ENCODE measurements at places on chromosomes 4 and X.

- peak; percentile 10 for DNase-seq
These were observed 41.3 kb downstream of the DOCK11 start for GRCh38 chrX:118536687-118537461.

DNA sequence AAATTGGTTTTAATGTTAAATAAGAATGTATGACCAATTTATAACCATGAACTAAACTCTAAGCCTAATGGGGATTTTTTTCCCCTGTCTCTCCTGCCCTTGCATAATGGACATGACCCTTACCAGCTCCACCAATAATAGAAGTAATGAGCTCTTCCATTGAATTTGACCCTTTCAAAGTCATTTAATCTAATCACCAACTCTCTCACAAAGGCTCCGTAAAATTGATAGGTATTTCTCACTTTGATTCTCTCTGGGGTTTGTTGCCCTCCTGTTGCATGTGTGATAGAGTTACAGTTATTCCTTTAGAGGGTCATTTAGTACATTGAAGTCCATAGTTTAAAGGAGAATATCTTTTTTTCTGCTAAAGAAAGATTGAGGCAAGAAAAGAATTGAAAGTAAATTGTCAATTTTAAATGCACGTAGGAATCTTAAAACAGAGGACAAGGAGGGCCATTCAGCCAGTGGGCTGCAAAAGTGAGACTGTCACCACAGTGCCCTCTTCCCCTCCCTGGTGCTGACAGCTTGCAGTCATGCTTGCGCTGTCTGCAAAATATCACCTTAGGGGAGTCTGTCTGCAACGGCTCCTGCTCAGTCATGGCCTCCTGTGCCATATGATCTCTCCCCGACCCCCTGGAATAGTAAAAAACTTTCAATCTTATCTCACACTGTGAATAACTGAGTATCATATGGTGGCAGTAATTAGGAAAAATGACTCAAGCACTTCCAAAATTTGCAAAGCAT lies 307.5 kb upstream of the GNPDA2 start:
- DNase-seq = no peak

DNA sequence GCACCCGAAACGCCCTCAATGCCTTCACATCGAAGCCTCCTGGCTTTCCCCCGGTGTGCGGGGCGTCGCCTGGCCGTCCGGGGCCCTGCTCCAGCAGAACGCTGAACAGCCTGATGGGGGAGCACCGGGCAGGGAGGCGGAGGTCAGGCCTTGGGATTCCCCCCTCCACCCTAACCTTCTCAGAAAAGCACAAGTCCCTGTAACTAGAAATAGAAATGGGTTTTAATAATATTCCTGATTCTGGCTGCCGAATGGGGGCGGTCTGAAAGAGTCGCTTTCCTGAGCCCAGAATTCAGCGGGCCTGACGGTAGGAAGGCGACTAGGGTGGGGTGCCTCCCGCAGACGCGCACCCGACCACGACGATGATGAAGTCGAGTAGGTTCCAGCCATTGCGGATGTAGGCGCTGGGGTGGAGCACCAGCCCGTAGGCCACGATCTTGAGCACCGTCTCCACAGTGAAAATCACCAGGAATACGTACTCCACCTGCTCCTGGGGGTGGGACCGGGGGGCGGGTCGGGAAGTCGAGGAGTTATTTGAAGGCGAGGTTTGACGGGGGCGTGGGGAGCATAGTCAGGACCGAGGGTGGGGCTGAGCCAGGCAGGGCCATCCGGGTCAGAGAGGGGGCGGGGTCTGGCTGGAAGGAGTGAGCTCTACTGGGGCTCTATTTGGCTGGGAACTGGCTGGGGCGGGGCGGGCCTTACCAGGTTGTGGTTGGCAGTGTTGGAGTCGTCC lies 2.5 kb downstream of the CACNA1F start:
- peak; percentile 83 for DNase-seq

- no peak for DNase-seq
These were observed 9.9 kb downstream of the APBB2 start for GRCh38 chr4:41204400-41204978.

GRCh38 chr4:143377611-143378099 lies 41.0 kb downstream of the GAB1 start:
- peak; percentile 29 for DNase-seq

DNA sequence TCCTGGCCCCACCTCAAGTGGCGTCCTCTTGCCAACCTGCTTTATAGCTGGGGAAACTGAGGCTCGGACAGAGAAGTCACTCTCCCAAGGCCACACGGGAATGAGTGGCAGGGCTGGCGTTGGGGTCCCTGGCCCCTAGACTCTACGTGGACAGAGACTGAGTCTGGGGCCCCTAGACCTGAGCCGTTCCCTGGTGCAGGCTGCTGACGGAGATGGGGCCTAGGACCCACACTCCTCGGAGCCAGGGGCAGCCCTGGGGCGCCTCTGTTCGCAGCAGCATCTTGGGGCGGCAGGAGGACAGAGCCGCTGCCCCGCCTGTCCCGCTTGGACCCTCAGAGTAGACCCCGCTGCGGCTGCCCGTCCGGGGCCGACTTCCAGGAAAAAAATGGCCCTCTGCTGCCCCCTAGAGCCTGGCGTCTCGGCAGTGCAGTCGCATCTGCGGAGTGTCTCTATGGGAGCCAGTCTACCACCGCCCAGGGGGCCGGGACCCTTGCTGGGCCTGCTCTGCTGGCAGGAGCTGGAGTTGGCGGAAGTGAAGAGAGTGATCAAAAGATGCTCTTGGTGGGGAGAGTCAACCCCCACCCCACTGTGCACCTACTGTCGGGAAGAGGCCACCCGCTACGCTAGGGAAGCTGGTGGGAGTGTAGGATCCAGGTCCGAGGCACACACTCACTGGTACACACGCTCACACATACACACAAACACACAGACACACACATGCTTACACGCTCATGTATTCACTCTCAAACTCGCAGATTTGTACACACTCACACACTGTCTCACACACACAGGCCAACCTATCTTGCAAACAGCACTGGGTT lies 220.1 kb downstream of the AFAP1 start:
- DNase-seq = peak; percentile 80

DNA sequence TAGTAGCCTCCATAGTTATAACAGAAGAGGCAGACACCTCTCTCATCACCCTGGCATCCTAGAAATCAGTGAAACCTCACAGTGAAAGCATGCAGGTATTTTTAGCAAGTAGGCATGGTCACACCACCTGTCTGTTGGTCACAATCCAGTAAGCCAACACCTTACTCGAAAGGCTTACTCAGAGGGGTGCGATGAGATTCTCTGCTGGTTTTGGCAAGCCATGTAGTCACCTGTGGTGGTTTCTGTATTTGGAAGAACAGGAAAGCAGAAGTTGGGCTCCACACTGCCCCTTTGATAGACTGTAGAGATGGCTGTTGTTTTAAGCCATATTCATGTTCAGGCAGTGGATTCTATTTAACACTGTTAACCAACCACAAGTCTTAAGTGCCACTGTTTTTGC lies 134.7 kb downstream of the DCLK2 start:
- DNase-seq = no peak

DNA sequence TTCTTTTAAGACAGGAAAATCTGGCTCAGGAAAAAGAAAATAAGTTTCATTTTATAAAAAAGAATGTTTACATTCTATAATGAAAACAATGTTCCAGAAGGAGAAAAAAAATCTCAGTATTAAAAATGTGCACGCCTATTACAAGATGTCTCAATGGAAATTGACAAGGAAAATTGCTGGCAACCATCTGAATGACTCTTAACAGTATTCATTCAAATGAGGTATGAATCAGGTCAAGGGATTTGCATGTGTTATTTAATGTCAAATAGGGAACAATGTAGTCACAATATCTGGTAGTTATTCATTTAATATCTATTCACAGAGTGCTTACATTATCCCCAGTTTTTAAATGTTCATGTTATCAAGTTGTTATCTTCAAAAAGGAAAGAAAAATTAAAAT lies 208.4 kb upstream of the TRAM1L1 start:
- no peak for DNase-seq

GRCh38 chrX:116267511-116268040 lies 97.0 kb downstream of the AGTR2 start:
- no peak for DNase-seq

GRCh38 chr4:90120037-90120436 lies 7.2 kb upstream of the CCSER1 start:
- DNase-seq = no peak

GRCh38 chr4:84651499-84651898 lies 68.6 kb downstream of the CDS1 start:
- no peak for DNase-seq

DNA sequence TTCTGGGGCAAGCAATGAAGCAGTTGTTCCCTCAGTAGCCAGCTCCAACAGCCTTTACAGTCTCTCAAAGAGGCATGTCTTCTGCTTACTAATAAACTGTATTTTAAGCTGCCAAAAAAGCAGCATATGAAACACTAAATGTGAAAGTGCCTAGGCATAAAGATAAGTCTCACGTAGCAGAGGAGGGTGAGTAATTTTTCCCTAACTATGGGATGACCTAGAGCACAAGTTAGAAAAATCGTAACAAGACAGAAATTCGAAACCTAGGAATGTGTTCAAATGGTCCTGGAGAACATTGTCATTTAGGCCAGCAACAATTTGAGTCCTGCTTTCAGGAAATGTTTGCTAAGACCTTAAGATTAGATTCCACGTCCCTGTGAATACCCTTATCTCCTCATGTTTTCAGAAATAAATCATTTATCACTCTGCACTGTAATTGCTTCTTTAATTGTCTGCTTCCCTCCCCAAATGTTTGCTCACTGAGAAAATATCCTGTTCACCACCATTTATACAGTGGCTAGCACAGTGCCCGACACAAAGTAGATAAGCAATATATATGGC lies 222.2 kb downstream of the KCNIP4 start:
- DNase-seq = no peak

DNA sequence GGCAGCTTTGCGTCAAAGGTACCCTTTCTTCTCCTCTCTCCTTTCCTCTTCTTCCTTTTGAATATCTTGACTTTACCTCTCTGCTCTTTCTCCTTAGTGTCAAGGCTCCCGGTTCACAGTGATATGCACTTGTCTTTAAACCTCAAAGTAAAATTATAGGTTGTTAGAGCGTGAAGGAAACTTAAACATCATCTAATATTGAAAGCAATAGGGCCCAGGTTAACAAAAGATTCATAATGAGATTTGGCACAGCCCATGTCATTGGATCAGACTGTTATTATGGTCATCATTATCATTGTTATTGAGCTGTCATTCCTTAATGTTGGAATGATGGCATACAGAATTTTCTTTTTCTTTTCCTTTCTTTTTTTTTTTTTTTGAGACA lies 32.5 kb downstream of the FTHL17 start:
- no peak for DNase-seq

GRCh38 chr4:139746431-139747171 lies 81.0 kb downstream of the MGST2 start:
- no peak for DNase-seq

DNA sequence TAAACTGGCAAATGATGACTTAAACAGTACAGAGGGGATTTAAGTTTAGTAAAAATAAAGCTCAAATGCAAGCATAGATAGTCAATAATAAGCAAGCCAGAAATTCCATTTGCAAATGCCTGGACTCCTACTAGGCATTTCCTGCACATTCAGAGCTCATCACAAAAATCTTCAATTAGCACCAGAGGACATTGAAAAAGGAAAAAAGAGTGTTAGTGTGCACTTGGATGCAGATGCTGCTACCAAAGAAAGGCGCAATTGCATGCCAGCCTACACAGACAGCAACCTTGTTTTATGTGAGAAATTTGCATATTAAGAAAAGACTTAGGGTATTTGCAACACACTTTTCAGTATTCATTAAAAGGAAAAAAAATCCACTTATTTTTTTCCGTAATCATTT lies 282.1 kb downstream of the GRIA2 start:
- DNase-seq = no peak

GRCh38 chr4:81811562-81812293 lies 340.0 kb upstream of the RASGEF1B start:
- DNase-seq = no peak

DNA sequence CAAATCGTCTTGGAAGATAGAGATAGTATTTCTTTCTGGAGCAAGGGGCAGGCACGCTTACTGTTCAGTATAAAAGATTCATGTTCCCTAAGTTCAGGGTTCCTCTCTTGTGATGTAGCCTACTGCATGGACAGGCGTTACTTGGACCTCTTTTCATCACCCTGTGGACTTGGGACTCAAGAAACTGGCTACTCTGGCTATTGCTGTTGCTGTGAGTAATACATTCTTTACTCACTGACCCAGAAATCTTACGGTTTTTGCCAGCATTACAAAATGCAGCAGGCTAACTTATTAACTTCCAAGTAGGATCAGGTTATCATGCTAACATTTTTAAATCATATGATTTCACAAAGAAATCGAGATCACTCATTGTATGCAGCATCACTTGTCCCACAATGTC lies 12.8 kb upstream of the GUCY1B1 start:
- DNase-seq = no peak

DNA sequence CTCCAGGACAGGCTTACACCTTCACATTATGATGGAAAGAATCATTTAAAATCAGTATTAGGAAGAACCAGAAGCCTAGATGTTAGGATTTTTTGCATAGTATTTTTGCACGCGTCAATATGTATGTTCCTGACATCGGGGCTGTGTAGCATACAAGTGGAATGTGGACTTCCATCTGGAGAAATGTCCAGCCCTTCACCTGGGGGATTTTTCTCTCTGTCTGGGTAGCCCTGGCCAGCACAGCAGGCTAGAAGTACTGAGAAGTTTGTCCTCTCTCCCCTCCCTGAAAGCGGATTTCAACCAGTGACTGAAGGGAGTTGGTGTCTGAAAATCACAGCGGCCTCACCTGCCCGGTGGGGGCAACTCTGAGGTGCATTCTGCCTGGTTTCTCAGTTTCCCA lies 10.4 kb upstream of the KLHL8 start:
- no peak for DNase-seq

DNA sequence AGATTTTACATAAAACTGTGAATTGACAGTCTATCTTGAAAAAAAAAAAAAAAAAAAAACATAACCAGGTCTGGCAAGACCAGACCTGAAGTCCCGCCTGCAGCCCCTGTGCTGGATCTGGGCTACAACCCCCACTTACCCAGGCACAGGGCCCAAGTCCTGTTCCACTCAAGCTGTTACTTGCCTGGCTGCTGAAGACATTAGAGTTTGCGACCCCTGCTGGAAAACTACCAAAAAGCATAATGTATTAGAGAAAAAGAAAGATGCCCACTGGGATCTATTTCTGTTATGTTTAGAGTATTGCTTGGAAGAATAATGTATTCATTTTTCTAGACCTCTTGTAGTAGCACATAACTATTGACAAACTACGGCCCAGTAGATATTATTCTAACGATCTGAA lies 4.7 kb downstream of the HS3ST1 start:
- peak; percentile 67 for DNase-seq

- no peak for DNase-seq
These were observed 16.3 kb downstream of the XIAP start for GRCh38 chrX:123876177-123876576.

- no peak for DNase-seq
These were observed 159.0 kb downstream of the LRBA start for GRCh38 chr4:150855981-150856510.

- no peak for DNase-seq
These were observed 383 bp downstream of the PCYT1B start for GRCh38 chrX:24646745-24647182.

GRCh38 chrX:63434206-63434605 lies 83.1 kb upstream of the SPIN4 start:
- no peak for DNase-seq
